SIG-M5 (cell line): ENCODE measurements at places on chromosomes 16 and 17.

- DNase-seq = no peak
Observed at GRCh38 chr17:35809855-35810461, 674 bp downstream of the TAF15 start.

DNA sequence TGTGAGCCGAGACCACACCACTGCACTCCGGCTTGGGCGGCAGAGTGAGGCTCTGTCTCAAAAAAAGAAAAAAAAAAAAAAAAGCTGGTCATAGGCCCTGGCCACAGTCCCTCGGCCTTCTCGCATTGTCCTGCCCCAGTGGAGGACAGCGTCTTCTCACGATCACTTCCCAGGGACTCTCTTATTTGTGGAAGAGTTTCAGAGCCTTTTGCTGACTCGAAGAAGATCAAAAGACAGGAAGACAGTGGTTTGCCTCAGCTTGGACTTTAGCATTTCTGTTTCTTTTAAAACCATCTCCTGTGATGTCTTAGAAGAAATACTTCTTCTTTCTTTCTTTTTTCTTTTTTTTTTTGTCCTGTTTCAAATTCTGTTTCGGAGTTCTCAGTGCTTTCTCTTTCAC is 210.0 kb downstream of the FTO start:
- no peak for DNase-seq

- DNase-seq = no peak
Observed at GRCh38 chr16:2715519-2715918, 4.5 kb downstream of the PRSS27 start.

GRCh38 chr16:79047337-79047736 is 553.2 kb downstream of the MAF start:
- DNase-seq = no peak

DNA sequence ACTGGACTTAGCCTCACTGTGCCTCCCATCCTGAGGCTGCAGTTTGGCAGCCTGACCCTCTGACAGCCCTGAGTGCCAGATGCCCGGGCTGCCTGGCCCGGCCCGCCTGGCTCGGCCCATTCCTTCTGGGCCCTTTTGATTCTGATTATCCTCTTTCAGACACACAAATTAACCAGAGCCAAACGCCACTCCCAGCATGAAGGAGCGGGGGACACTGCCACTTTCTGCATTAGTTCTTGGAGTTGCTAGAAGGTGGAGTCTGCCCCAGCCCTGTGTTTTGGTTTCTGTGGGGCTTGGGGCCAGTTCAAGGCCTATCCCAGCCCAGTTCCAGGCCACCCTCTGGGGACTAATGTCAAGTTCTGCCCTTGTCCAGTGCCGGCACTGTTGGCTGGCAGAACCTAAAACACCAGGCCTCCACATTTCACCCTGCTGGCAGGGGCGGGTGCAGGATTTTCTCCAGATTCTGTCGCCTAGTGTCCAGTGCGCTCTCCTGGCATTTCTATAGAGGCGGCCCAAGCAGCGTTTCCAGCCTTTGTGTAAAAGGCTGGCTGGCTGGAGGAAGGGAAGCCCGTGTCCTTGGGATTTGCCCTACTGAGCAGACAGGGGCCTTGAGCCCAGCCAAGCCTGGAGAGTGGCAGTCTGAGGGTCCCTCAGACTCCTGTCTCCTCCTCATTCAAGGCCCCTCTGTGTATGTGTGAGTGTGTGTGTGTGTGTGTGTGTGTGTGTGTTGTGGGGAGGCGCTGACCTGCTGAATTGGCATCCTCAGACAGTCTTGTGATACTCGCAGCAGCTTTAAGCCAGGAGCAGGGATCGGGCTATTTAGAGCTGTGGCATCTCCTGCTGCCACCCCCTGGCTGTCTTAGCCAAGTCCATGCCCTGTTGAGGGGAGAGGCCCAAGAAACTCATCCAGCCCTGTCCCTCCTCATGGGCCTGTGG is 21.4 kb downstream of the PLCD3 start:
- DNase-seq = no peak

DNA sequence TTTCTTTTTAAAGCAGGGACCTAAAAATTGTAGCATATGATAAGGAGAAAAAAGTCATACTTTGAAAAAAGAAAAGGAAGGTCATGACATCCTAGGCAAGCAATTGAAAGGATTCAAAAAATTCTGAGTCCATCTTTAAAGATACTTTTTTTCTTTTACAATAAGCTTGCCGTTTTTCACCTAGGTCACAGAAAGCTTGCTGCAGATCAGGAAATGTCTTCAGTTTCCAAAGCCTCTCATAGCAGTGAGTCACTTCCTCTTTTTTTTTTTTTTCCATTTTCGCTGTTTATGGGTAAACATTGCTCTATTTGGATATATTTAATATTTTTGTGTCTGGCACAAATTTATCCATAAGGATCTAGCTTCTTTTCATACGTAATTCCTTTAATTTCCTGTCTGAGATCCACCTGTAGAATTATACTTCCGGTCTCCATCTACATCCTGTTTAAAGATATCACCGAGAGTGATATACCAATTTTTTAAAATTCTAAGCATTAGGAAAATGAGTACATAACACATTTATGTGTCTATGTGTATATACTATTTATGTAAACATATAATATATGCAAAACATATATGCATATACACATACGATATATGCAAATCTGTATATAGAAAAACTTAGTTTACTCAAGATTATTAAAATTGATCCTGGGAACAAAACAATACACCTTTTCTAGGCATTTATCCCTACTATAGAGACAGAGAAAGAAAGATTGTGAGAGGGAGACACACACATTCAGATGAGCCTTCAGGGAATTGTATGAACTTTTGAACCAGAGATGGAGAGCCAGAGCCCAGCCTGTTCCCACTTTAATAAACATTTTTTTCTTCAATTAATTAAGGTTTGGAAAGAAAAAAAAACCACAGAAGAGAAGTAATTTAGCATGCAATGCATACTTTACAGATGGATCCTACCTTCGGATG is 134.4 kb downstream of the SKAP1 start:
- peak; percentile 42 for DNase-seq

DNA sequence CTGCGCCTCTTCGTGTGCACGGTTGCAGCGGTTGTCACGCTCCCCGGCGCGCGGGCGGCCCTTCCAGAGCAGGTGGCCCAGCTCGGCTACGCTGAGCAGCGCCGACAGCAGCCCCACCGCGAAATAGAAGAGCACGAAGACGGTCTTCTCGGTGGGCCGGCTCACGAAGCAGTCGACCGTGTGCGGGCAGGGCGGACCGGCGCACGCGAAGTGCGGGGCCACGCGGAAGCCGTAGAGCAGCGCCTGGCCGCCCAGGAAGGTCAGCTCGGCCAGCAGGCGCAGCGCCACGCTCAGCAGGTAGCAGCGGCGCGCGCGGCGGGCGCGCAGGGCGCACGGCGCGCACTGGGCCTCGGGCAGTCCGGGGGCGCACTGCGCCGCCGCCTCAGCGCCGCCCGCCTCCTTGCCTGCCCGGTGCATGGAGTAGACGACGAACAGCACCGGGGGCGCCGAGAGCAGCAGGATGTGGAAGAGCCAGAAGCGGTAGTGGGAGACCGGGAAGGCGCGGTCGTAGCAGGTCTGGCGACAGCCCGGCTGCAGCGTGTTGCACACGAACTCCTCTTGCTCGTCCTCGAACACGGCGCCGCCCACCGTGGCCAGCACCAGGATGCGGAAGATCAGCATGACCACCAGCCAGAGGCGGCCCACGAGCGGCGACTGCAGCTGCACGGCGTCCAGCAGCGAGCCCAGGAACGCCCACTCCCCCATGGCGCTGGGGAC is 1.3 kb downstream of the GJD3 start:
- DNase-seq = no peak

- no peak for DNase-seq
Observed at GRCh38 chr17:34291721-34292348, 6.3 kb downstream of the CCL11 start.

- DNase-seq = no peak
Observed at GRCh38 chr17:55124730-55125360, 139.9 kb upstream of the HLF start.

- no peak for DNase-seq
Observed at GRCh38 chr16:73605309-73605708, 557.4 kb upstream of the ZFHX3 start.

- no peak for DNase-seq
Observed at GRCh38 chr16:86033016-86033474, 134.1 kb downstream of the IRF8 start.

DNA sequence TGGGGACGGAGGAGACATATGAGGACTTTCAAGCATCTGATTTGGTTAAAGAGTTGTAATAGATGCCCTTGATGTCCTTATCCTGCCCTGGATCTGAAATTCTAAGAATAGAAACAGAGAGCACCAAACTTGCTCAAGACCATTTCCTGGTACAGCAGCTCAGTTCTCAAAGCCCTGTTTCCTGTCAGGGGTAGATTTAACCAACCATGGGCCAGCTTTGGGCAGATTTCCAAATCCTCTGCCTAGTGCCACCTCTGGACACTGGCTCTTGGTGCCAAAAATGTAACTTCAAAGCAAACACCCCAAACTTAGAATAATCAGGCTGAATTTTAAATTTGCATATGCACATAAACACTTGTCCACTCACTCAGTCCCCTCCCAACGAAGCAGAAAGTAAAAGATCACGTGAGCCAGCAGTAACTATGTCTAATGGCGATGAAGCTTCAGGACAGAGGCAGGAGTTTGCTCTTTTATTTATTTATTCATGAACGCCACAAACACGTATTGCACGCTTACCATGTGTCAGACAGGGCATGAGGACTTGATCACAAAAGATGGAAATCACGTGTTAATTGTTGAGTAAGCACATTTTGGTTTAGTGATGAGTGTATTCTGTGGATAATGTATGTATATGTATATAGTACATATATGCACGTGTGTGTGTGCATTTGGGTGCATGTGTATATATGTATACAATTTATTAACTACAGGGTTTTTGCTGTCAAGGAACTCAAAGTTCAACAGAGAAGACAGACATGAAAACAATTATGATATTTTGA is 23.1 kb upstream of the SDK2 start:
- DNase-seq = no peak

- DNase-seq = no peak
Observed at GRCh38 chr17:78408476-78409050, 30.1 kb downstream of the PGS1 start.
